Amniotic epithelial cell (primary cell): ENCODE measurements at places on chromosomes 11 and 22.

DNA sequence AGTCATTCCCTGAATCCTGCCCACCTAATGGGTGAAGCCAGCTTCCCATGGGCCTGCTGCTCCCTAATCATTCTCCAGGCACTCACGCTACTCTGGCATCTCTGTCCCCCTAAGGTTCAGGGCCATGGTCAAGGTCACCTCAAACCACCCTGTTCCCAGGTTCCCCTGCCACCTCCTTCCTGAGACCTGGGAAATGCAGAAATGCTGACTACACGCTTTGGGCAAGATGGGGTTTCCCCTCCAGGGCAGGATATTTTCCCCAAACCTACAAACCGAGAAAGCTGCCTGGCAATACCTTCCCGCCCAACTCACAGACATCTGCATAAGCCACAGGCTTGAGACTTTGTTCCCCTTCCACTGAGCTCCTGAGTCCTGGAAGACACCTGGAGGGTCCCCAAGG, 97.6 kb downstream of the FEZ1 start:
- no peak for DNase-seq

DNA sequence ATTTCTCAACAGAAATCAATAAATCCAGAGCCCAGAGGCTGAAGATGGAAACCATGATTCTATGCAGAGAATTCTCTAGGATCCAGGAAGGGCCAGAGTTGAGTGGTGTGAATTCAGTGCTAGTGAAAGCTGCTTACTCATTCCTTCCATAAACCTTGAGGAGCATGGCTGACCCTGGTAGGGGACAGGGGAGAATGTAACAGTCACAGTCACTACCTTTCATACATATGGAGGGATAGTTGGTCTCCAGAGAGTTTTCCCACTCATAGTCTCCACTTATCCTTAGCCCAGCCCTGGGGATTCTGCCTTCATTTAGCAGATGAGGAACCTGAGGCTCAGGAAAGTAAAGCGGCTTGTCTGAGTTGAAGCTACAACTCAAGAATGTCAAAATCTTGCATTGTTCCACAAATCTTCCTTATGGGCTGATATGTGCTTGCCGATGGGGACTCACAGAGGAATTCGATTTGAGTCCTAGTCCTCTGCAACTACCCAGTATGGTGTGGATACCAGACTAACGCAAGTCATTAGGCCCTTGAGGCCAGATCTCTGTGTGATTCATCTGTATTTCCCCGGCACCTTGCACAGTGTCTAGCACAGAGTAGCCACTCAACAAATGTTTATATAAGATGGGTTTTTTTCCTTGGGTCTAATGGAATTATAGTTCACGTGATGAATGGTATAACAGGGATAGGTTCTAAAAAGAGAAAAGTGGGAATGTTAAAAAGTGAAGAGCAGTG, 3.7 kb upstream of the ANAPC15 start:
- no peak for DNase-seq

- DNase-seq, result no peak
Observed at GRCh38 chr11:62726156-62726914, 922 bp downstream of the HNRNPUL2 start.

GRCh38 chr22:27883656-27884350, 35.3 kb downstream of the PITPNB start:
- DNase-seq, result no peak

DNA sequence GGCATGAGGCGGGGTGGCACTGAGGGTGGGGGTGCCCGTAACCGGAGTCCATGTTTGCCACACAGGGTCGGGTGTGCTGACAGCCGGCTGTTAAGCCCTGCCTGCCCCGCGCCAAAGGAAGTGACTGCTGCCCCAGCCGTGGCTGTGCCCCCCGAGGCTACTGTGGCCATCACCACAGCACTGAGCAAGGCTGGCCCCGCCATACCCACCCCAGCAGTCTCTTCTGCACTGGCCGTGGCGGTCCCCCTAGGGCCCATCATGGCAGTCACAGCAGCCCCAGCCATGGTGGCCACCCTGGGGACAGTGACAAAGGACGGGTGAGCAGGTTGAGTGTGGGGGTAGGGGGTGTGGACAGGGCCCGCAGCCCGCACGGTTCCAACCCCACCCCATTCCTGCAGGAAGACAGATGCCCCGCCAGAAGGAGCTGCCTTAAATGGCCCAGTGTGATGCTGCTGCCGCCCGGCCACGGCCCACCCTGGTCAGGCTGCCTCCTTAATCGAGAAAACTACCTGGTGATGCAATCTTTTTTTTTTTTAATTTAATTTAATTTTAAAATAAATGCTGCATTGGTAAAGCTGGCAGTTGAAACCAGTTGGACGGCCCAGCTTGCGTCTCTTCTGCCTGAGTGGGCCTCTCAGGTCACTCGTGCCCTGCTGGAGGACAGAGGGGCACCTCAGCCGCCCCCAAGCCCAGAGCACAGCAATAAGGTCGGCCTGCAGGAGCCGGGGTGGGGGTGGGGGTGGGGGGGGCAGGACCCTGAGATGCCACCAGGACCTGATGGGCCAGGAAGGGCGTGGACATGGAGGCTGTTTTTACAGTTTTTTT, 30.8 kb downstream of the SBF1 start:
- no peak for DNase-seq

DNA sequence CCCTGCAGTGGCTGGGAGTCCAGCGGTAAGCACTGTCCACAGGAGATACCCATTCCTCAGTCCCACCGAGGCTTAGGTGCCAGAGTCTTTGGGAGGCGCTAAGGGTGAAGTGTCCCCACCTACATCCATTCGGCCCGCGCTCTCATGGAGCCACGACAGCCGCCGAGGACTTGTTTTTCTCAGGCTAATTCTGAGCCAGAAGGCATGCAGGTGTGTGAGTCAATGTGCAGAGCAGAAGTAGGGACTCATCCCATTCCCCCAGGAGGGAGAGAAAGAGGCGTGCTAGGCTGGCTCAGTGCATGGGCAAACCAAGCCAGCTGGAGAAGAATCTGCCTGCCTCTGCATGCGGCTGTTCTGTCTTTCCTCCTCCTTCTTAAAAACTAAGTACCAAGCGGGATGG, 46.6 kb downstream of the KCNC1 start:
- DNase-seq, result no peak

DNA sequence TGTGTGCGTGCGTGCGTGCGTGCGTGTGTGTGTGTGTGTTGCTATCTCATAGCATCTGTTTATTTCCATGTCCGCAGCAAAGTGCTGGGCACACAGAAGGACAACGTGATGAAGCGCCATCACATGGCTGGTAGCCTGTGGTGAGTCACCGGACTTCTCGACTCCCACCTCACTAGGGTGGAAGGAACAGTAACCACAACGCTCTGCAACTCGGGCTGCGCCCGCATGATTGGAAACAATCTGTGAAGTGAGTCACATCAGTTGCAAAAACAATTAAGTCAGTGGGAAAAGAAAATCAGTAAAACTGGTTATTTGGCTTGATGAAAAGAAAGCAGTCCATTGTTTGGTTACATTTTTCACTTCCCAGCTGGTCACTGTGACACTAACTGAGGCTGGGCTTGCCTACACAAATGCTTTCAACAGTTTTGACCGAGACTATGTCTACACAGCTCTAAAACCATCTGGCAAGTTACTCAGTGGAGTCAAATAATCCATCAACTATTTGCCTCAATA, 437.3 kb upstream of the CADM1 start:
- DNase-seq, result peak; percentile 0

- no peak for DNase-seq
Observed at GRCh38 chr11:76376746-76377558, 4.0 kb downstream of the THAP12 start.

GRCh38 chr11:116976941-116977570, 121.2 kb downstream of the SIK3 start:
- no peak for DNase-seq

DNA sequence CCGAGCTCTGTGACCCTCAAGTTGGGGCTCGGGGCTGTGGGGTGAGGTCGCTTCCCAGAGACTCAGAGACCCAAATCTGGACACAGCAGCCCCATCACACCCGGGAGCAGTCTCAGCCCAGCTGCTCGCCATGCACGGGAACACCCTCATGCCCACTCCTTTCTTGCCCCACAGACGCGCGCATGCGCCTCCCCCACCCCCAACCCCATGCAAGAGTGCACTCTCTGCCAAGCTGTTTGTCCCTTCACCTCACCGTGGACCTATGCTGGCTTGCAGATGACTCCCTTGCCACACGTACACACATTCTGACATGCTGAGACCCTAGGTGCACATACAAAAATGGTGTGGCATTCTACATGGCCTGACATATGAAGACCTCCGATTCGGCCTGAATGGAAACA, 478 bp upstream of the CD248 start:
- DNase-seq, result peak; percentile 55

DNA sequence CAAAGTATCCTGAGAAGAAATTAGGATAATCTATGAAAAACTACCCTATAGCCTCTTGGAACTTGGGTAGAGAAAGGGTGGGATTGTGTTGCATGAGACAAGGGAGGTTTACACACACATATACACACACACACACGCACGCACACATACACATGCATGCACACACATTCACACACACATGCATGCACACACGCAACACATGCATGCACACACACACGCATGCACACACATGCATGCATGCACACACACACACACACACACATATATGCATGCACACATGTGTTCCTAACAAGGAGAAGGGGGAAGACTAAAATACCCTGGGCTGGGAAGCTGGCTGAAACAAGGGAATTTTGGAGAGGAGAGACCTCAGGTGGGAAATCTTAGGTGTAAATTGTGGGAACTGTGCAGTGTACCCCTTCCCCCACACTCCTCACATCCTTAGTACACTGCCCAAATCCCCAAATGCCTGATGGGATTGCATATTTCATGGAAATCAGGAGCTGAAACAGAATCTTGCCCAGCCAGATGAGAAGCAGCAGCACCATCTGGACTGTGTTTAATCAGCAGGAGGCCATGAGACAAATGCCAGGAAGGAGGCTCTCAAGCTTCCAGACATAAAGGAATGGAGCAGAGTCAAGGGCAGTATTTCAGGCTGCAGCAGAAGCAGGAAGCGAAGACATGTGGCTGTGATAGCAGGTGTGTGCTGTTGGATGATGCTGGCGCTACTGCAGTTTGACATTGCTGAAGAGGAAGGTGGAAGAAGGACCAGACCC, 14.6 kb upstream of the POLD3 start:
- no peak for DNase-seq

DNA sequence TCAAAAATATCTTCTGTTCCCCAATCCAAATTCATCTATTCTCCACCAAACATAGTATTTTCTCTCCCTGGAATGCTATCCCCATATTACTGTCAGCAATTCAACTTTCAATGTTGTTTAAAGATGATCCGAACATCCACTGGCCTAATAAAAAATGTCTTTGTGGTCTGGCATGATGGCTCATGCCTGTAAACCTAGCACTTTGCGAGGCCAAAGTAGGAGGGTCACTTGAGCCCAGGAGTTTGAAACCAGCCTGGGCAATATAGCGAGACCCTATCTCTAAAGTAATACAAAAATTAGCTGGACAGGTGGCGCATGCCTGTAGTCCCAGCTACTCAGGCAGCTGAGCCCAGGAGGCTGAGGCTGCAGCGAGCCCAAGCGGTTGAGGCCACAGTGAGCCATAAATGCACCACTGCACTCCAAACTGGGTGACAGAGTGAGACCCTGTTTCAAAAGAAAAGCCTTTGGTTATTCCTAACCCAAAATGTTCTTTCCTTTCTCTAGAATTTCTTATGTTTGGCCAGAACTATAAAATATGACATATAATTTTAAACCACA, 29.8 kb downstream of the SIK3 start:
- DNase-seq, result no peak

DNA sequence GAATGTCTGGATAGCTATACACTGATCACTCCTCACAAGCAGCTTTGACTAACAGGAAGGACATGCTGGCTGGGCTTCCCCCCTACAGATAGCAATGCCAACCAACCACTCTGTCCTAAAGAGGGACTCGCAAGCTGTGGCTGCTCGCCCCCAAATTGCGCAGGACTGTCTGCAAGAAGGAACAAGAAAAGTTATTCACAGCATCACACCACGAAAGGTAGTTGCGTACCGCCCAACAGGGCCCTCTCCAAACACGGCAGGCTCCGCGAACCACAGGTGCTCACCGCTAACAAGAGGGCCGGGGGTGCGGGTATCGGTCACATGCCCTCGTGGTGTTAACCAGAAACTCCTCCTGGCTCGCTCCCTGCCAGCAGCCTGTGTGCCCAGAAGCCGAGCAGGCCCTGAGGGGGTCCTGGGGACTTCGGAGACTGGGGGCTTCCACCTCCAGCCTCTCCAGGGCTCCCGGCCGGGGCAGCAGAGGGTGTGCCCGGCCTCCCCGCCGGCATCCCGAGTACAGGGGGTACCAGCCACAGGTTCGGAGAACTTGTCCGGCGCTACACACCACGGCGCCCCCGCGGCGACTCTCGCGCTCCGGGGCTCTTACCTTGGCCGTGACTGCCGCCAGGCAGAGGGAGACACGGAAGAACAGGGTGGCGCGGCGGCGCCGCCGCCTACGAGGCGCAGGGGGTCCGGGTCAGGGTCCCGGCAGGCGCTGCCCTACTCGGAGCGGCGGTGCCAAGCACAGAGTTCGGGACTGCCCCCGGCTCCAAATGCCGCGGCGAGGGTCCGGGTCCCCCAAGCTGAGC, 682 bp downstream of the LARGE1 start:
- no peak for DNase-seq

- DNase-seq, result no peak
Observed at GRCh38 chr11:123082977-123083376, 21.0 kb upstream of the HSPA8 start.

DNA sequence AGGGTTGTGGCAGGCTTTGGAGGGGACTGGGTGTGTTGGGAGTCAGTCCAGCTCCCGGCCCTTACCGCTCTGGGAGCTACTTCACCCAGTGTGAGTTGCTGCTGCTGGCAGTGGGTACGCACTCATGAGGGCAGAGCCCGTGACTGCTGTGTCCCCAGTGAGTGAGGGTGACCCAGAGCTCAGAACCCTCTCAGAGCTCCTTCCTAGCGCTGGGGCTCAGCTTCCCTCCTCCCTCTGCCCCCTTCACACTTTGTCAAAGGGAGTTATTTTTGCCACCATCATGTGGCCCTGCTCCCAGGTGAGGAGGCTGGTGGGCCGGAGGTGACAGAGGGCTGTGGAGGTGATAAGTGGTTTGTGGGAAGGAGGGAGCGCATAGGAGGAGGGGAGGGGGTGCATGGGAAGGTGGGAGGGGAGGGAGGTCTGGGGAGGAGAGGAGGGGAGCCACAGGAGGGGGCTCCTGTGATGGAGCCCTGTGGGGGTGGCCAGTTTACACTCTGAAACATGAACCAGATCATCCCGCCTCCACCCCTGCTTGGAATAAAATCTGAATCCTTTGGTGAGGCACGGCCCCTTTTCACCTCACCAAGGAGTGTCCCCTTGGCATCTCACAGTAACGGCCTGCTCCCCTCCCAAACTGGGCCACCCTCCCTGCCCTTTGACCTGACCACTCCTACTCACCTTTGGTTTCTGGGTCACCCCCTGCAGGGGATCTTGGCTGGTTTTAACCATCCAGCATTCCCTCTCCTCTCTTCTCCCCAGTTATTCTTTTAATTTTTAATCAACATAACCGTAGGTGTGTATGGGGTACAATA, 9.9 kb downstream of the NDUFV1 start:
- no peak for DNase-seq

GRCh38 chr11:76634886-76635285, 35.7 kb downstream of the LRRC32 start:
- no peak for DNase-seq

GRCh38 chr11:61337706-61338470, 4.9 kb downstream of the TKFC start:
- DNase-seq, result no peak
